ENCODE measurements at places on chromosomes 11 and 22.

DNA sequence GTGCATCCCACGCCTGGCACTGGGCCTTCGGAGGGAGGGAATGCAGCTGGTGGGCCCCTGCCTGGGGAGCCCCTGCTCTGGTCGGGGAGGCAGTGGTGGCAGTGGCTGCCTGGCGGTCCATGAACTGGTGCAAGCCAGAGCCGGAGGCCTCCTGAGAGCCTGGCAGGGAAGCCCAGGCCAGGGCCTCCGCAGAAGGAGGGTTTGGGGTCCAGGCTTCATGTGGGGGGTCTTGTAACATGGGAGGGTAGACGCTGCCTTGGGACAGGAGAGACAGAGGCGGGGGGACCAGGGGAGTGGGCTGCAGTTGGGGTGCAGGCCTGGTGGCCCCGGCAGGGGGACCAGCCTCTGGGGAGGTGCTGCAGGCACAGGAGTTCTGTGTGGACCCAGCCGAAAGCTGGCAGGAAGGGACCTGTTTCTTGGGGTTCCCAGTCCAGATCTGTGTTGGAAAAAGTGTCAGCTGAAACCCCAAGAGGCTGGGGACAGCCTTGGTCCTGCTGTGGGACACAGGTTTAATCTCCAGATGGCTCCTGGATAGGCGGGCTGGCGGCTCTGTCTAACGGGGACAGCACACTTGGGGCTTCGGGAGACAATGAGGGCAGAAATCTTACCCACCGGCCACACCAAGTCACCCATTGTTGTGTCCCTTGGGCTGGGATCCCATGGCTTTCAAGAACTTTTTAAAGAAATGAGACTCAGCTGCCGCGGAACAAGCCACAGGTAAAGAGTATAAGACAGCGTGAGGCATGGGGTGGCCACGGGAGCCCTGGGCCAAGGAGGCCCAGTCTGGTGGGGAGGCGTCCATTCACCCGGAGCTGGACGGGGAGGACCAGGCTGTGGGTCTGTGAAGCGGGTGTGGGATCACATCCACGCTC, 73.5 kb downstream of the KCNQ1 start:
- DNase-seq, result no peak

DNA sequence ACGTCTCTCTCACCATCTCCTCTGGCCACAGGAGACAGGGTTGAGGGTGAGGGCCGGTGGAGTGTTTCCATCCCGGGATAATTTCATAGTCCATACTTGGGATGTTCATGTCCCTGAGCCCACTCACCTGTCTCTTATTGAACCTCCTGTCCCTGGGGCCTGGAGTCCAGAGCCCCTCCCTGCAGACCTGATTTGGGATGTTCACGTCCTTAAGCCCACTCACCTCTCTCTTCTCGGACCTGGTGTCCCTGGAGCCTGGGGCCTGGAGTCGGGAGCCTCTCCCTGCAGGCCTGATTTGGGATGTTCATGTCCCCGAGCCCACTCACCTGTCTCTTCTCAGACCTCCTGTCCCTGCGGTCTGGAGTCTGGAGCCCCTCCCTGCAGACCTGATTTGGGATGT, 868.2 kb downstream of the BRD1 start:
- no peak for DNase-seq

DNA sequence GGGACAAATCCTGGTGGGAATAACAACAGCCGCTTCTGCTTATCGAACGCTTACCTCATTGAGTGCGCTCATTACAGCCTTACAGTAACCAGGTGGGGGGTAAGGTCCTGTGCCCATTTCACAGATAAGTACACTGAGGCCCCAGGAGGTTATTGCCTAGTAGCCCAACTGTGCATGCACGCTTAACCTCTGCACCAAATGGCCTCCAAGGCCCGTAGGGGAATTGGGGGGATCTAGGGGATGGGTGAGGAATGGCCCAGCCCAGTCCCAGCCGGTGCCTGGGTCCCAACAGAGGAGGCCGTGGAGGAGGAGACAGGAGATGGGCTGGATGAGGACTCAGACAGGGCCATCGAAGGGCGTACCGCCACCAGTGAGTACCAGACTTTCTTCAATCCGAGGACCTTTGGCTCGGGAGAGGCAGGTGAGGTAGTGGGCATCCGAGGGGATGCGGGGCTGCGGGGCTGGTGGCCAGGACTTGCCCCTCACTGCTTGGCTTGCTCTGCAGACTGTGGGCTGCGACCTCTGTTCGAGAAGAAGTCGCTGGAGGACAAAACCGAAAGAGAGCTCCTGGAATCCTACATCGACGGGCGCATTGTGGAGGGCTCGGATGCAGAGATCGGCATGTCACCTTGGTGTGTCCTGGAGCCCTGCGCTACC, 7.3 kb downstream of the F2 start:
- DNase-seq, result no peak

- DNase-seq, result no peak
Measured at GRCh38 chr11:126538071-126538470, 182.6 kb downstream of the ST3GAL4 start.

- DNase-seq, result no peak
Measured at GRCh38 chr22:17381192-17381913, 12.1 kb downstream of the CECR2 start.

GRCh38 chr11:30983776-30984441, 385.6 kb downstream of the DCDC1 start:
- no peak for DNase-seq

DNA sequence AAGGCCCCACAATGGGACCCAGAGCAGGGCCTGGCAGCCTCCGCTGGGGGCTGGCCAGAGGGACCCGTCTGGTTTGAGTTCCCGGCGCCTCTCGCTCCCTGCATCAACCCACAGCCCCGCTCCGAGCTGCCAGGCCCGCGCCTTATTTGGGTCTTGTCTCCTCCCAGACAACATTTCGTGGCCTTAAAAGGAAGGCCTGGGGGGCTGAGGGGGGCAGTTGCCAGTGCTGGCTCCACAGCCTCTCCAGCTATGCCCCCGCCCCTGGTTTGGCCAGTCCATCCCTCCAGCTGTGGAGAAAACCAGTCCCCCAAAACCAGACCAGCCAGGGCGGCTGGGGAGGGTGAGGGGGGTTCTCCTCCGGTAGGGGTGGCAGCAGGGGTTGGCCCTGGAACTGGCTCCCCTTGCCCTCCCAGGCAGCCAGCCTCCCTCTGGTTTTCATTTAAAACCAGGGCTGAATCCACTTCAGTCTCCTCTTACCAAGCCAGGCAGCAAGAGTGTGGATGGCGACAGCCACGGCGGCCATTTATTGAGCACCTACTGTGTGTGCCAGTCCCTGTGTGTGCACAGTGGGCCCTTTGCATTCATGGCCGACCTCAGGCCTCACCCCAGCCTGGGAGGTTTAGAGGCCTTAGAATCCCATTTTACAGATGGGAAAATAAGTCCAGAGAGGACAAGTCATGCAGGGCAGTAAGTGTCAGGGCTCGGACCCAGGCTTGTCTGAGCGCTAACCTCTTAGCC, 18.6 kb downstream of the EMID1 start:
- no peak for DNase-seq

DNA sequence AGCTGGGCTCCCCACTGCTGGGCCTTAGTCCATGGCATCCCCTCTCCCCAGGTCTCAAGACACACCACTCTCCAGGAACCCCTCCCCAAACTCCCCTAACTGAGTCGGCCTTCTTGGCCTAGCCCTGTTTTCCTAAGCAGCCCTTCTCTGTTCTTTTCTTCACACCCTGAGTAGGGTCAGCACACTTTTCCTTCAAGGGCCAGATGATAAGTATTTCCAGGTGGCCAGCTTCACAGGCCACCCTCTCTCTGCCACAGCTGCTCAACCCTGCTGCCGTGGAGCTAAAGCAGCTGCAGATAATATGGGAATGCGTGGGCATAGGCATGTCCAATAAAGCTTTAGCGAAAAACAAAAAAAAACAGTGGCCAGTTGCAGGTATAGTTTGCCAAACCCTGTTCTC, 24.1 kb downstream of the DGCR2 start:
- DNase-seq, result no peak

DNA sequence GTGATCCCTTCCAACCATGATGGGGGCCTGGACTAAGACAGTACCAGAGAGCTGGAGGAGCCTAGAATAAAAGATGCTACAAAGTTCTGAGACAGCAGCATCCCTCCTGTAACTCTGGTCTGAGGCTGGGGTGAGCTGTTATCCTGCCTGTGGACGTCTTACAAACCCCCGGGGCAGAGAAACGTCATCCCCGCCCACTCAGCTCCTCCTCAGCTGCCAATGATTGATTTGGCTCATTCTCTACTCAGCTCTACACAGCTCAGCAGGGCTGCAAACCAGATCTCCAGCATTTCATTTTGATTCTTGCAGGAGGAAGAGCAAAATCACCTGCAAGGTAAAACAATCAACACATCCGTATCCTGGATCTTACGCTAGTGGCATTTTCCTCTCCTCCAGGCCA, 55.5 kb downstream of the CSNK2A3 start:
- no peak for DNase-seq

DNA sequence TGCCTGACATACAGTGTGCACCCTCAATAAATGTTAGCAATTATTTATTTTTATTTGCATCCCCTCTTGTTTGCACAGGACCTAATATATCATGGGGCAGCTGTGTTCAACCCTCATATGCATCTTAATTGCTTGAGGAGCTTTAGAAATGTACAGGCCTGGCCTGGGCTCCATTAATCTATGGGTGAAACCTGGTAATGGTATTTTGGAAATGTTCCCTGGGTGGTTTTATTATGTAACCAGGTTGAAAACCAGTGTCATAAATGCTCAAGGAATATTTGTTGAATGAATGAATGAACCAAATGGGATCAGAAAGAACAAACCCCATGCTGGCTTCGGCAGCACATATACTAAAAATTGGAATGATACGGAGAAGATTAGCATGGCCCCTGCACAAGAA, 84.0 kb upstream of the PICALM start:
- no peak for DNase-seq

- DNase-seq, result peak; percentile 13
Measured at GRCh38 chr11:129418039-129418438, 42.4 kb downstream of the BARX2 start.

- DNase-seq, result no peak
Measured at GRCh38 chr11:133072378-133072777, 459.9 kb downstream of the OPCML start.

DNA sequence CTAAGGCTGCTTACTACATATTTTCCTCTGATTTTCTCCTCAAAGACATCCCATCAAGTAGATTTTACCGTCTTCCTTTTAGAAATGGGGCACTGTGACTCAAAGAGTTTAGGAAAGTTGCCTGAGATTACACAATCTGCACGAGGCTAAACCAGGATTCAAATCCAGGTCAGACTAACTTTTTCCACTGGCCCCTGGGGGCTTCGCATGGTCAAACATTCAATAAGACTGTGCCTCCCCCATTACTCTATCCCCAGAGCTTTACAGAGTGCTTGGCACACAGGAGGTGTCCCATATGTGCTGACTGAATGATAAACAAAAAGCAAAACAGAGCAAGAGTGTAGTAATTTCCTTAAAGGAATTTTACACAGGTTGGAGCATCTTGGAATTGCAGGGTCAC, 118.1 kb upstream of the TEAD1 start:
- no peak for DNase-seq

GRCh38 chr11:70661761-70662501, 263.6 kb downstream of the CTTN start:
- no peak for DNase-seq

GRCh38 chr11:64572143-64572542, 18.9 kb upstream of the SLC22A12 start:
- DNase-seq, result no peak

DNA sequence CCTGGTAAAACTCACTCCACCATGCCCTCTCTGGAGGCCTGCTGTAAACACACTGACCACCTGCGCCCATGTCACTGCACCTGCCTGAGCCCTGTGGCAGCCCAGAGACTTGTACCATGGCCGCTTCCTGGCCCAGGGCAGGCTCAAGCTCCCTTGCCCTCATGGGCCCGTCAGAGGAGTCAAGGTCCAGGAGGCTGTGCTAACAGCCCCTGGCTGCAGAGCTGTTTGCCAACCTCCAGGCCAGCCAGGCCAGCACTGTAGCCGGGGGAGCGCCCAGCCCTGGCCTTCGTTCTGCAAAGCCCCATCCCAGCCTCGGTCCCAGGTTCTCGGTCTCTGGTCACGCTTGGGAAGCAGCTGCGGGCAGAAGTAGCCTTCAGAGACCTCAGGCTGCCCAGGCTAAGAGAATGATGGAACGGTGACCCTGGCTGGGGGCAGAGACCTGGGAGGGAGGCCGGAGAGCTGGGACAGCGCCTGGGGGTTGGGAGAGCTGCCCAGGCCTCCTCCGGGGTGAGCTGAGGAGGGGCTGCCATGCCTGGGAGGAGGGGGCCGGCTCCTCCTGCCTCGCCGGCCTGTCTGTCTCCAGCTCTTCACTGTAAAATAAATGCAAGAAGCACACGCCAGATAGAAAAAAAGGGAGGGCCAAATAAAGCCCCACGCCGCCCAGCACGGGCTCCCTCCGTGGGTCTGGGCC, 11.9 kb upstream of the TCF20 start:
- no peak for DNase-seq

GRCh38 chr11:116911976-116912734, 74.7 kb upstream of the APOA1 start:
- DNase-seq, result no peak

DNA sequence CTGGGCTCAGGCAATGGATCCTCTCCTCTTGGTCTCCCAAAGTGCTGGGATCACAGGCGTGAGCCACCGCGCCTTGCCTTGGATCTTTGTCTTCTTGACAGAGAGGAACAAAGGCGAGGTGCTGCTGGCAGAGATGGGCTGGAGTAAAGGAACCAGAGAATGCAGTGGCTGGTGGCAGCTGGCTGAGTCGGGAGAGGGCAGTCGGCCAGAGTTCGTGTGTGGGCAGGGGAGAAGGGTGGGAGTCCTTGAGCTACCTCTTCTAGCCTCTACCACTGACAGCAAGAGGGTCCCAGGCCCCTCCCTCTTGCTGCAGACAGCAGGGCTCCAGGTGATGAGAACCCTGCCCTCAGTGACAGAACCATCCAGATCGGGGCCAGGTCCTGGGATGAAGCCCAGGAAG, 86.2 kb upstream of the LINC01488 start:
- DNase-seq, result no peak

DNA sequence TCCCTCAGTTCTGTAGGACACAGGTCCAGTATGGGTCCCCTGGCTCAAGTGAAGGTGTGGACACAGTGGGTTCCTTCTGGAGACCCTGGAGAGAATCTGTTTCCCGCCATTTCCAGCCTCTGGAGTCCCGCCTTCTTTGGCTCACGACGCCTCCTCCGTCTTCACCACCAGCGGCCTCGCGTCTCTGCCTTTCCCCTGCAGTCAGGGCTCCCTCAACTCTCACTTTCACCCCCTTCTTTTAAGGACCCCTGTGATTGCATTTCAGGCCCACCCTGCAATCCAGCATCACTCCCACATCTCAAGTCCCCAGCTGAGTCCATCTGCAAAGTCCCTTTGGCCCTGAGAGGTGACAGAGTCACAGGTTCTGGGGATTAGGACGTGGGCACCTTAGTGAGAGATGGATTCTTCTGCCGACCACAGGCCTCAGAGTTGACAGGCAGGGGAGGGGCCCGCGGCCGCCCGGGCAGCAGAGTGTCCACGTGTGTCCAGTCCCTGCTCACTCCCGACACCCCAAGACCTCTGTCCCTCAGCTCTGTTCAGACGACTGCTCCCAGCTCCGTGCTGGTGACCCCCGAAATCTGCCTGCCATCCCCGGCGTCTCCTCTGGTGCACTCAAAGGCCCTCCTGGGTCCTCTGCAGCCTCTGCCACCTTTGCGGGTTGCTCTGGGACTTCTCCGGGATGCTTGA, 36.9 kb upstream of the KRTAP5-7 start:
- no peak for DNase-seq

Data from lung microvascular endothelial cell (primary cell).